Coronary artery (tissue), 2 donors: ENCODE measurements at places on chromosomes 2 and 18.
A peak's percentile ranks its signal among the peaks of the same experiment; 100 is the strongest.

GRCh38 chr2:11578986-11579774 lies 45.3 kb downstream of the GREB1 start:
- no peak for DNase-seq

- peak; percentile 60 for DNase-seq
These were observed 230.4 kb upstream of the COPS8 start for GRCh38 chr2:236855176-236855865.

DNA sequence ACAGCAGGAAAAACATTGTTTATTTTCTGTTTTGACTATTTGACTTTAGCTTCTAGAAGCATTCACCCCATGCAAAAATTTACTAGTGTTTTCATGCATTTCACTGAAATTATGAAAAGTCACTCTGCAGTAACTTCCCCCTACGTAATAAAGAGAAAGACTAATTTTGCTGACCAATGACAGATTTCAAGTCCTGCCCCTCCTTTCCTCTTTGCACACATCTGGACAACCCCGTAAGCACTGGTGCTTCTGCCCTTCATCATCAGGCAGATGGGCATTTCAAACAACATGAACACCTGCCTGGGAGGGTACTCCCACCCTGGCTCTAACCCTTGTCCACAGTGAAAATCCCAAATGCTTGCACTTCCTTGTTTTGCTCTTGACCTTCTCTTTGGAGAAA lies 815.0 kb upstream of the ID2 start:
- no peak for DNase-seq

DNA sequence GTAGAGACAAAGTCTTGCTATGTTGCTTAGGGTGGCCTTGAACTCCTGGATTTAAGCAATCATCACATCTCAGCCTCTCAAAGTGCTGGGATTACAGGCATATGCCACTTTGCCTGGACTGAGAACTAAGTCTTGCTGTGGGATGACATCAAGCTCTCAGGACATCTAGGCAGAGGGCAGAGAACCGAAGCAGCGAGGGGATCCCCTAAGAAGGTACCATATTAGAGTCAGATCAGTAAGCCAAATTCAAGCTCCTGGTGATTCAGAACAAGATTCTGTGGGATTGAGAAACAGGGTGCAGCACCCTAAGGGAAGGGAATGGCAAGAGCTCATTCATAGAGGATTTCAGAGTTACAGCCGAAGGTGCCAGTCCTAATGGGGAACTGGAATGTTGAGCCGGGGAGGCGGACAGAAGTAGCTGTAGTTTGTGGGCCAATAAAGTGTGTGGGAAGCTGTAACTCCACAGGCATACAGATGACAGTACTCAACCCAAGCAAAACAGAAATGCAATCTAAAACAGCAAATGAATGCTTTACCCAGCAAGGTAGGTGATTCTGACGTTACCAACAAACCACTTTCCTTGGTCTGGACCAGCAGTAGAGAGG lies 30.9 kb downstream of the EPHA4 start:
- DNase-seq, result no peak

GRCh38 chr2:237171396-237171795 lies 85.7 kb downstream of the COPS8 start:
- DNase-seq, result no peak

- DNase-seq, result no peak
These were observed 18.2 kb downstream of the SCN3A start for GRCh38 chr2:165185633-165186032.

DNA sequence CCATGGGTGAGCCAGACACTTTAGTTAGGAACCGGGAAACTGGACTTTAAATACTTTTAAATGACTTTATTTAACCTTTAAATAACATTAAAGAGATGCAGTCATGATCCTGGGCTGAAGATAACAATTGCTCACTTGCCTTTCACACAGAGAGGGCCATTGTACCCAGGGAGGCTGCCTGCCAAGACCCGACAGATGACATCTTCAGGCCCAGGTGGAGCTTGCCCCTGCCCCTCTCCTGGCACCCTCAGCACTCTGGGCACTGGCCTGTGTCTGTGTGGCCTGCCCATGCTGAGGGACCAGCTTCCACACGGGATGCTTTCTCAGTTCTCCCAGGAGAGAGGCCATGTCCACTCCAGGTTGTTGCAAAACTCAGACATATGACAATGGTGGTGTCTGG lies 216.4 kb upstream of the MYT1L start:
- no peak for DNase-seq

DNA sequence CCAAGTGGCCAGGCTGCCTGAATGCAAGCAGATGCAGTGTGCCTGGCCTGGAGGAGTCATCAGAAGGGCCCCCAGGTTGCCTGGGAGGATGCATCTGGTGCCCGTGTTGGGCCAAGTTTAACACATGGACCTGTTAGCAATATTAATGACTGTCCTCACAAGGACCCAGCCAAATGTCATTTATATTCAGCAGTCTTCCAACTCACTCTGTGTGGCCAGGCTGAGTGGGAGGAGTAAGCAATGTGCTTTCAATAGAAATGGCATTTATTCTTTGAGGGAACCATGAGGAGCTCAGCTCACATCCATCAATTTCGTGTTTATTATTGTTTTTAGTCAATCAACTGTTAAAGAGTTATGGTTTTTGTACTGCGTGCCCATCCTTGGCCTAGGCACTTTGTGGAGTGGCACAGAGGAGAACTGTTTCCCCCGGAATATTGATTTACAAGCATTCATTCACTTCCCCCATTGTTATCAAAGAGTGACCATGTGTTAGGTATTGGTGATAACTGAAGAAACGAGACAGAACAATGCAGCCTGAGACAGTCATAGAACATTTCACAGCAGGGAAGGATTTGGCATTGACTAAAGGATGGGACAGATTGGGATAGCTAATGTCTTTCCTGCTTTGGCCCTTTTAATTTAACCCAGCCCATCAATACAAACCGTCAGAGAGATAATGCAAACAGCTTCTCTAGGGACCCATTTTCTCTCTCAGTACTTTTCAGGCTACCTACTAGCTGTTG lies 725.2 kb downstream of the TSN start:
- DNase-seq, result no peak

DNA sequence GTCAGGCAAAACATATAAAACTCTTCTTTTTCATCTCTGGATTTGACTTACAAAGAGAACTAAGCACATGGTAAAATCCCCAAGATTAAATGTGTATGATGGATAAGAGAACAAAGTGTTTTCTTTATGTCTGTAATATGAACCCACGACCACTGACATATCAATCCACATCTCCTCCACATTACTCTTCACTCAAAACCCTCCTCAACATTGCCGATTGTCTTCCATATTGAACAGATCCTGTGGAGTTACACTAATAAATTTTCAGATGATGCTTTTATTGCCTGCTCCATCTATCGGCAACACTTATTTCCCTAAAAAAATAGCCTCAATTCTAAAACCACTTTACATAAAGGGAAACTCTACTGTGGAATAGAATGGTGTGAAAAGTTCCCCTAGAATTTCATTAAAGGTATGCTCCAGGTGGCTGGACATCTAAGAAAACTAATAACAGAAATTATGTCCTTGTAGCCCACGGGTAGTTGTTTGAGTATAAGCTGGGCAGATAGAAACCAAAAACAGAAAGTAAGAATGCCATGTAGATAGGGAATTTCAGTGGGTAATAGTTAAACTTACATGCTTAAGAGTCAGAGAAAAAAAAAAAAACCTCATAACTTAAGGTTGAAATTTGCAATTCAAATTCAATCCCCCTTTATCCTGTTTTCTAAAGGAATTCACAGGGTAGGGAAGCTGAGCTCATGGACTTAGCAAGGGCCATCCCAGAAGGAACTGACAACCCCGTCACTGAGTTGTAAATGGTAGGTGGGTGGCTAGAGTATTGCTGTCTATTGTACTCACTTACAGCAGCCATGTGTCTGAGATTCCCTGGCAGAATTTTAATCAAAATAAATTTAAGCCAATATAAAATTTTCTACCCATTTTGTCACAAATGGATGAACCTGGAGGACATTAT lies 305.4 kb upstream of the LYPD1 start:
- DNase-seq, result no peak

DNA sequence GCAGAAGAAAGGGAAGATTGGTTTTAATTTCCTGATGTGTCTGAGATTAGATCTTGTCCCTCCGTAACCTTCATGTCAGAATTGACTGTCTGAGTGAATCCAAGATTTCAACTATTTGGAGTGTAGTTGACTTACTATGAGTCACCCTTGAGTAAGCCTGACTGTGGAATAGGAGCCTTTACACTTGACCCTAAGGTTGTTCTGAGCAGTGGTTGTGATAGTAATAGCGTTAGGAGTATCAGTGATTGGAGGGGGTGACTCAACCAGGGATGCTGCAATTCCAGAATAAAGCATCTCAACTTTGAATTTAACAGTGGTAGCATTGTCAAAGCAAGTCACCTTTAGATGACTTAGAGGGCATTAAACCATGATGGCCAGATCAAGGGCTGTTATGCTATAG lies 979.5 kb upstream of the FAM98A start:
- no peak for DNase-seq

DNA sequence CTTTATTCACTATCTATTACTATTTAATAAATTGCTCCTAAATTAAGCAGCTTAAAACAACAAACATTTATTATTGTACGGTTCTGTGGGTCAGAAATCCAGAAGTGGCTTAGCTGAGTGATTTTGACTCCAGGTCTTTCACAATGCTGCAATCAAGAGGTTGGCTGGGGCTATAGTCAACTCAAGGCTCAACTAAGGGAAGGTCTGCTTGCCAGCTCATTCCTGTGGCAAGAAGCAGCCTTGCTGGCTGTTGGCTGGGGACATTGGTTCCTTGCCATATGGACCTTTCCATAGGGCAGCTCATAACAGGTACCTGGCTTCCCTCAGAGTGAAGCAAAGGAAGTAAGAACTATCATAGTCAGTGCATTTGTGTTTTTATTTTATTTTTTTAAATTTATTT lies 5.0 kb upstream of the MRPL19 start:
- no peak for DNase-seq

DNA sequence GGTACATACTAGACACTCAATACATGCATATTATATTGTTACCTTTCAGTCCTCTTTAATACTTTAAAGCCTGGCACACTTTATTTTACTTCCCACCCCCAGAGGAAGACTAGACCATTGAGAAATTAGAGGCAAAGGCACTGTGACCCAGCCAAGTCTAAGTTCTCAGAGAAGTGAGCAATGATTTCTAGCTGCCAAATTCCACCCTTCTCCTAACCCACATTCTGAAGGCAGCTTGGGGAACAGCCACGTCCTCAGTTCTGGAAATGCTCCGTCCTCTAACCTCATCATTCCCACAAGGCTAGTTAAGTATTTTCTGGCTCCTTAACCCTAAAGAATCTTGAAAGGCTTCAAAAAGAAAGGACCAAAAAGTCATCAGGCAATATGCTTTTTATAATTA lies 86.6 kb downstream of the COL5A2 start:
- no peak for DNase-seq

DNA sequence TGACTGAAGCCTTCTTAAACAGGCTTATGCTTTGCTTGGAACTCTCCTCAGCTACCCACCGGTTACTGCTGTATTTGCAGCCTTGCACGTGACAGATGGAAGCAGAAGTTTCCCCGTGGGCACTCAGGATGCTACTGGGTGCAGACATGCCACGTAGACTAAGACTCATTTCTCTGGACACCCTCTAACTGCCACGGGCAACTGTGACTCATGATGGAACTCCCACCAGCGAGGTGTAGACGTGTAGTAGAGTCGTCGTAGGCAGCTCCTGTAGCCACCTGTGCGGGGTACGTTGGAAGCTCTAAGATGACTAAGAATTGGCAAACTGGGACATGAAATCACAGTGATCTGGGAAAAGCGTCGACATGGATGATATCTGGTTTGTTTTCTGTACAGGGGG lies 27.5 kb downstream of the TSHZ1 start:
- DNase-seq, result no peak

DNA sequence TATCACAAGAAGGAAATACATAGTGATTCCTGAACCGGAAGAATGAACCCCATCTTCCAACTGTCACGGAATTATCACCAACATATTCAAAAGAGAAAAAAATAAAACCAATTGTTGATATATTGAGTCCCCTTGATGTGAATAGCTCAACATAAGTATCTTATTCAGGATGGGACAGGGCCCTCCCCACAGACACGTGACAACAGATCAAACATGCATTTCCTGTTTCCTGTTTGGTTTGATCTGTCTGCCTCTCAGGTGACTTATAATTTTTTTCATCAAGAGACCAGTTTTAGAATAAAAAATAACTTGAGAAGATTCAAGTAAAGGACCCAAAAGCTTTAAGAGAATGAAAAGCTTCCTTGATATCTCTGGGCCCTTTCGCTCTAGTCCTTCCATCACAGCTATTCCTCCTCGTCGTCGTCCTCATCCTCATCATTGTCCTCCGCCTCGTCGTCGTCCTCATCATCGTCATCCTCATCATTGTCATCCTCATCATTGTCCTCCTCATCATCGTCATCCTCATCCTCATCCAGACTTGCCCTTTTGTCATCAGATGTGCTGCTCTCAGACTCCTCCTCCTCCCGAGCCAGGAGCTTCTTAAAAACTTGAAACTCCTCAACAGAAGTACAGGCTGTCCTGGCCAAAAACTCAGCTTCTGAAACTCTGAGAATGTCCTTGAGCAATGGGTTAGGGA lies 6.3 kb downstream of the MTERF4 start:
- DNase-seq, result peak; percentile 36

GRCh38 chr2:102190430-102191107 lies 3.7 kb downstream of the IL1RL2 start:
- no peak for DNase-seq

DNA sequence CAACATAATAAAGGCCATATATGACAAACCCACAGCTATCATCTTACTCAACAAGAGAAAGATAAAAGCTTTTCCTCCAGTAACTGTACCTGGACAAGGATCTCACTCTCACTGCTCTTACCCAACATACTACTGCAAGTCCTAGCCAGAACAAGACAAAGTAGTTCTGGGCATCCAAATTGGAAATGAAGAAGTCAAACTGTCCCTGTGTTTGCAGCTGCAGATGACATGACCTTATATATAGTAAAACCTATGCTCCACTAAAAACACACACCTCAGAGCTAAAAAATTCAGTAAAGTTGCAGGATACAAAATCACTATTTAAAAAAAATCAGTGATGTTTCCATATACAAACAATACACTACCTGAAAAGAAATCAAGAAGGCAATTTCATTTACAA lies 32.2 kb downstream of the USP34 start:
- no peak for DNase-seq

- no peak for DNase-seq
These were observed 82.3 kb upstream of the SPRED2 start for GRCh38 chr2:65514555-65515195.

DNA sequence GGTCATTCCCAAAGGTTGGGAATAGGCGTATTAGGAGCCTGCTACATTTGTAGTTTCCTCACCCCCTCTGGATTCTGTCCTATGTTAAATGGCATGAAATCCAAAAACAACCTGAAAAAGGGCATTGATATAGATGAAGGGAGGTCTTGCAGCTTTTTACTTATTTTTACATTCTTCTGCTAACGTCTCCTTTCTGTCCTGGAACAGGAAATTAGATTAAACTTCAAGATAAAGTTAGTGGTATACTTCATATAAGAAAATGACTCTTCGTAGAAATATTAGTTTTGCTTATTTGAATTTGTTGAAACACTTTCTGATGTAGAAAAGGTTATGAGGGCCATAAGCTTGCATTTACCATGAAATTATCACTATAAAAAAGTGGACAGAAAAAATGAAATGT lies 694.5 kb downstream of the ADCYAP1 start:
- no peak for DNase-seq
